Stimulated activated CD4-positive, alpha-beta T cell treated with anti-CD3 and anti-CD28 coated beads, Interleukin-15, amount 100 ng/mL, for 24 hours (primary cell): ENCODE measurements at places on chromosomes 5 and 9.
A peak's percentile ranks its signal among the peaks of the same experiment; 100 is the strongest.

- no peak for DNase-seq
Observed at GRCh38 chr5:159990506-159990905, 18.4 kb upstream of the TTC1 start.

- DNase-seq, result no peak
Observed at GRCh38 chr5:1889321-1890065, 6.8 kb upstream of the IRX4 start.

DNA sequence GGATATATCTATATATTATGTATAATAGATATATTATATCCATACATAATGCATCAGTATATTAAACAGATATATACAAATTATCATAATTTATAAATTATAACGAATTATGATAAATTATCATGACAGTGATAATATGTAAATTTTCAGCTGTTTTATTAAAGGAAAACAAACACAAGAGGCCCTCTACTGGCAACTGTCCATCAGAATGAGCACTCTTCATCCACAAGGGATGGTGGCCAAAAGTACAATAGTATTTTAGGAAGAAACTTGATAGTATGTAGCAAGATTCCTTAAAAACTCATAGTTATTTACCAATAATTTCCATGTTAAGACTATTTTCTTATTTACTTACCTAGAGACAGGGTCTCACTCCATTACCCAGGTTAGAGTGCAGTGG is 113.3 kb upstream of the LPAR1 start:
- no peak for DNase-seq

- DNase-seq, result no peak
Observed at GRCh38 chr9:130665431-130666392, 1.3 kb downstream of the PRDM12 start.

GRCh38 chr9:133656211-133657119 is 20.3 kb downstream of the DBH start:
- peak; percentile 35 for DNase-seq

DNA sequence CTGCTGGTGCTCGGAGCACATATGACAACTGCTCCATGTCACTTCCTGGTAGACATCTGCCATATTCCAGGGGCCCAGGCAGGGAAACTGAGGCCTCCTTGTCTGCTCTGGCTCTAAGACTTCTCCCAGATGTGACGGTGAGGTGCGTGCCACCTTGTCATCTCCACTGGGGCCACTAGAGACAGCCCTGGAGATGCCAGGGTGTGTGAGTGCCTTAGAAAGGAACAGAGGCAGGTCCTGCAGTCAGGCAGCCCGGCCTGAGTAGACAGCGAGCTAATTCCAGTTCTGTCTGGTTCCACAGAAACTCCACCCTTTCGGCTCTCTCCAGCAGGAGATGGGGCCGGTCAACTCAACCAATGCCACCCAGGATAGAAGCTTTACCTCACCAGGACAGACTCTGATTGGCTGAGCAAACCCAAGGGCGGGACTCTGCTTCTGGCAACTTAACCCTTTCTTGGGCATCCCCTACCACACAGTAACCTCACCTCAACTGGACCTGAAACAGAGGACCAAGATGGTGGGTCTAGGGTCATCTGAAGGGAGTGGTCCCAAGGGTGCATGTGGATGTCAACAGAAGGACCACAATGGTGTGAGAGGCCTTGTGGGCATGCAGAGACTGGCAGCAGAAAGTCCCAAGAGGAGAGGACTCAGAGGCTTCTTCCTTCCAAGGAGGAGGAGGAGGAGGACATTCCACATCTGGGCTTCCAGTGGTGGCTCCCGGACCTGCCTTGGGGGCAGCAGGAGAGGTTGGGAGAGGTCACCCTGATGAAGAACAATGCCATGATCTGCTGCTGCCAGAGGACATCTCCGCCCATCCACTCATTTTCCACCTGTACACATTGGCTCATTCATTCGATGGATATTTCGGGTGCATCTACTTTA is 77.7 kb downstream of the RGS3 start:
- DNase-seq, result no peak

DNA sequence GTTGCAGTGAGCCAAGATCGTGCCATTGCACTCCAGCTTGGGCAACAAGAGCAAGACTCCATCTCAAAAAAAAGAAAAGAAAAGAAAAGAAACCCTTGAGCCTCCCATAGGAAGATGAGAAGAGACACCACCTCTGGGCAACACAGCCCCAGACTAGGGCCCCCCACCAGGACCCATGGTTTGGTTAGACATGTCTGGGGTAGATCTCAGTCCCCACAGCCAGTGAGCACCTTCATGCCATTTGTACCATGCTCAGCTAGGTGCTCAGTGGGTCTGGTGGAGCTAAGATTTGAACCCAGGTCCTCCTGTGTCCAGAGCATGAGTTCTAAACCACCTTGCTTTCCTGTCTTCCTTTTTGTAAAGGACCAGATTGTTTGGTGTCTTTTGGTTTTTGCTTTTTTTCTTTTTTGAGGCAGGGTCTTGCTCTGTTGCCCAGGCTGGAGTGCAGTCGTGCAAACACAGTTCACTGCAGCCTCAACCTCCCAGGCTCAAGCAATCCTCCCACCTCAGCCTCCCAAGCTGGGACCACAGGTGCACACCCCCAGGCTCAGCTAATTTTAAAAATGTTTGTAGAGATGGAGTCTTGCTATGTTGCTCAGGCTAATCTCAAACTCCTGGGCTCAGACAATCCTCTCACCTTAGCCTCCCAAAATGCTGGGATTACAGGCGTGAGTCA is 11.7 kb downstream of the OLFML2A start:
- DNase-seq, result no peak

DNA sequence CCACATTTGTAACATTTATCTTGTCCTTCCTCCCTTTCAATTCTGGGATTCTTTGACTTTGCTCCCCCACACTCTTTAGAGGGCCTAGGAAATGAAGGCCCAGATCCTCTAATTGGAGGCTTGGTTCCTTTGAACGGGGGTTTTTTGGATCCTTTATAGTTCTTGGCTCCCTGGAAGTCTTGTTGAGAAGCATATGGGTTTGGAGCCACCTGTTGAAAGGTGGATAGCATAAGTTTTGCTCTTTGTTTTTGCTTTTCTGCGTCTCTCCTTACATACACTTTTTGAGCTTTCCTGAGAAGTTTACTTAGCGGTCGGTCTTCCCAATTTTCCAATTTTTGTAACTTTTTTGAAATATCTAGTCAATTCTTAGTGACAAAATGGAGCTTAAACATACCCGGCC is 17.8 kb downstream of the IFT74 start:
- no peak for DNase-seq

GRCh38 chr9:122058051-122058450 is 35.1 kb downstream of the TTLL11 start:
- no peak for DNase-seq

DNA sequence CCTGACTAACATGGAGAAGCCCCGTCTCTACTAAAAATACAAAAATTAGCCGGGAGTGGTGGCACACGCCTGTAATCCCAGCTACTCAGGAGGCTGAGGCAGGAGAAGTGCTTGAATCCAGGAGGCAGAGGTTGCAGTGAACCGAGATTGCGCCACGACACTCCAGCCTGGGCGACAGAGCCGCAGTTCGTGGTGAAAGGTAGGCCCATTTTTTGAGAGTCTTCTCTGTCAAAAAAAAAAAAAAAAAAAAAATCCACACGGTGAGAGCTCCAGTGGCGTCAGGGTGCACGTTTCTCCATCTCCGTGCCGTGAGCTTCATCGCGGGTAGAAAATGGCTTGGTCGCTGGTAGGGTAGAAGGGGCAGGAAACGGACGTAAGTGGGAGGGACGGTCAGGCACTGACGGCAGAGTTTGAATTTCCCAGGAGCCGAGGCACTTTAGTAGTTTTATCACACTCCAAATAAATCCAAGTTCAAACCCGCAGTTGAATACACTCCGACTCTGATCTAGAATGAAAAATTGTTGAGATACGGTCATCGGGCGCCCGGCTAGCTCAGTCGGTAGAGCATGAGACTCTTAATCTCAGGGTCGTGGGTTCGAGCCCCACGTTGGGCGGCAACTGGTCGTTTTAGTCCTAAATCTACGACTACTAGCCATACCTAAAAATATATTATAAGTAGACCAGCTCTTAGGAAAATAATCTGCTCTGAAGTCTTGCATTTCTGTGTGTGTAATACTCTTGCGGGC is 2.4 kb upstream of the TRIM7 start:
- peak; percentile 95 for DNase-seq
